ENCODE measurements at places on chromosomes 16 and 17.

- no peak for DNase-seq
- H3K4me3 ChIP-seq = no peak overlapping the region
- H3K27ac ChIP-seq = no peak overlapping the region
- H3K4me1 ChIP-seq = peaks cover 5% of the 10 kb centered on the region
- no peaks in the 10 kb centered on the region for H3K27me3 ChIP-seq
- no peaks in the 10 kb centered on the region for H3K36me3 ChIP-seq
Measured at GRCh38 chr16:24834459-24835335, 11.1 kb upstream of the SLC5A11 start.

GRCh38 chr17:48194097-48194550 lies 86.6 kb downstream of the SNX11 start:
- no peak overlapping the region for H3K4me3 ChIP-seq
- no peak for DNase-seq
- no peaks in the 10 kb centered on the region for H3K27me3 ChIP-seq
- no peak overlapping the region for H3K27ac ChIP-seq
- no peaks in the 10 kb centered on the region for H3K4me1 ChIP-seq

DNA sequence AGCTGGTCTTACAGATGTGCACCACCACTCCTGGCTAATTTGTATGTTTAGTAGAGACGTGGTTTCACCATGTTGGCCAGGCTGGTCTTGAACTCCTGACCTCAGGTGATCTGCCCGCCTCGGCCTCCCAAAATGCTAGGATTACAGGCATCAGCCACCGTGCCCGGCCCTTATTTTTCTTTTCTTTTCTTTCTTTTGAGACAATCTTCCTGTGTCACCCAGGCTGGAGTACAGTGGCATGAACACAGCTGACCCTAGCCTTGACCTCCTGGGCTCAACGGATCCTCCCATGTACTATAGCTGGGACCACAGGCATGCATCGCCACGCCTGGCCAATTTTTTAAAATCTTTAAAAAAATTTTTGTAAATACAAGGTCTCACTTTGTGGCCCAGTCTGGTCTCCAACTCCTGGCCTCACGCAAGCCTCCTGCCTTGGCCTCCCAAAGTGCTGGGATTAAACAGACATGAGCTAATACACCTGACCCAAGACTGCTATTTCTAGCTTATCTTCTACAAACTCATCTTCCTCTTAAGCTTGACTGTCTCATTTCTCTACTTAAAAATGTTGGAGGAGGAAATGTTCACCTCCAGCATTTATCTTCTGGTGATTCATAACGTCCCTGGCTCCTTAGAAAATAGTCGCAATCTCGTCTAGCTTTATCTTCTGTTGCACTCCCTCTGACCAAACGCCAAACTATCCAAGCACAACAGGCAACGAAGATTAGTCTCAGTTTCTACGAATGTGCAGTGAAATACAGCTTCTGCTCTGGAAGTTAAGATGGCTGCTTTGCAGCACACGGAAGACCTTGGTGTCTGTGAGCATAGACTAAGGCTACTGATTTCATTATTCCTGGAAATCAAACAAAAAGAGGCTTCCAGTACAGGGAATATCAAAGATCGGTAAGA lies 8.2 kb upstream of the TMEM94 start:
- no peak overlapping the region for H3K27ac ChIP-seq
- peaks cover 11% of the 10 kb centered on the region for H3K4me1 ChIP-seq
- DNase-seq = no peak
- H3K36me3 ChIP-seq = no peaks in the 10 kb centered on the region
- H3K4me3 ChIP-seq = no peak overlapping the region

DNA sequence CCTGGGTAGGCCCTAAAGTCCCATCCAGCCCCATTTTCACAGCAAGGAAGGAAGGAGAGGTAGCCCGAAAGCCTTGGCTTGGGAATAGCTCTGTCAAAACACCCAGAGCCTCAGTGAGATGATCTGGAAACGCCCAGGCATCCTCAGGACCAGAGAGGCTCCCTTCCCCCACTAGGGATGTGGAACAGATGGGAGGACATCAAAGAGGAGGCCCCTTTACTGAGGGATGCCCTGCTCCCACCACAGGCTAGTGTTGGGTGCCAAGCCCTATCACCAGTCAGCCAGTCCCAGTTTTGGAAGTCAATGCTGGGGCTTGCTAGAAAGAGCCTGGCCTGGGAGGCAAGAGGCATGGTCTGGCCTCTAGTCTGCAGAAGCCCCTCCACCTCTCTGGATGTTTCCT lies 4.7 kb downstream of the TPPP3 start:
- H3K27ac ChIP-seq = no peak overlapping the region
- H3K4me3 ChIP-seq = no peak overlapping the region
- no peaks in the 10 kb centered on the region for H3K36me3 ChIP-seq
- peaks cover 3% of the 10 kb centered on the region for H3K27me3 ChIP-seq

GRCh38 chr17:49597928-49598655 lies 22.4 kb downstream of the NXPH3 start:
- peak overlapping the region; percentile 37 for H3K27ac ChIP-seq
- peaks cover 10% of the 10 kb centered on the region for H3K4me1 ChIP-seq
- H3K4me3 ChIP-seq = no peak overlapping the region
- DNase-seq = no peak
- H3K36me3 ChIP-seq = peaks cover 4% of the 10 kb centered on the region

GRCh38 chr17:68600931-68601564 lies at the start of gene FAM20A:
FAM20A (minus strand) TSS chr17:68601367; CDS start chr17:68600666, 701 bp downstream.
- peak; percentile 76 for DNase-seq
- H3K36me3 ChIP-seq = no peaks in the 10 kb centered on the region
- H3K27ac ChIP-seq = peak within 1 kb of the TSS; percentile 91
- H3K4me1 ChIP-seq = peaks cover 22% of the 10 kb centered on the region
- H3K4me3 ChIP-seq = peak within 1 kb of the TSS; percentile 76
- no peaks in the 10 kb centered on the region for H3K27me3 ChIP-seq

DNA sequence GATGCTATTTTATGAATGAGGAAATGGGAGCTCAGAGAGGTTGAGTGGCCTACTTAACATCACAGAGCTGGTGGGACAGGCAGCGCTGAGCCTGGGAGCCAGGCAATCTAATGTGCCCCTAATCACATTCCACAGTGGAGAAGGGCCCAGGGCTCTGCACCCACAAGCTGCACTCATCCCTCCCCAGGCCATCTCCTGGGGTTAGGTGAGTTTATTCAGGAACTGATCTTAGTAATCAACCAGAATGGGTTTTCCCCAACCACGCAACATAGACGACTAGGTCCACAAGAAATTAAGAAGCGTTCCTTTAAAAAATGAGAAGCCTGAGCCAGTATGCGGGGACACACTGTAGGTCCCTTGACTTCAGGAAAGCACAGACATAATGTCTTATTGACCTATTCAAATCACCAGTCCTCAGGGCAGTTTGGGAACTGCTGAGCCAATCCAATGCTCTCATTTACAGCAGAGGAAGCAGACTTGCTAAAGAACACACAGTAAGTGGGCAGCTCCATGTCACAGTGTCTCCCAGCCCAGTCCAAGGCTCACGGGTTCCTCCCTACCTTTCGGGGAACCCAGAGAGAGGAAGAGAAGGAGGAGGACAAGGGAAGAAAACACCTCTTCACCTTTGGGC lies 2.3 kb downstream of the MPP3 start:
- no peak for DNase-seq
- H3K36me3 ChIP-seq = peaks cover 50% of the 10 kb centered on the region
- H3K4me3 ChIP-seq = no peak overlapping the region
- H3K27ac ChIP-seq = peak overlapping the region; percentile 90
- peaks cover 42% of the 10 kb centered on the region for H3K4me1 ChIP-seq

GRCh38 chr16:10856042-10856441 lies 21.0 kb upstream of the CIITA start:
- no peaks in the 10 kb centered on the region for H3K27me3 ChIP-seq
- no peak for DNase-seq
- H3K36me3 ChIP-seq = no peaks in the 10 kb centered on the region
- H3K27ac ChIP-seq = no peak overlapping the region

- DNase-seq = no peak
- peaks cover 91% of the 10 kb centered on the region for H3K4me1 ChIP-seq
- no peaks in the 10 kb centered on the region for H3K27me3 ChIP-seq
- peaks cover 46% of the 10 kb centered on the region for H3K36me3 ChIP-seq
Measured at GRCh38 chr17:40020146-40020545, 4.9 kb downstream of the CSF3 start.

Data from upper lobe of left lung (tissue), 6 donors.